ENCODE measurements at places on chromosomes 5 and 9. TPM values are rescaled to one million over a fixed set of nuclear protein-coding genes. Genes with fewer than 3 reads are reported as not detected.

The SPAAR gene
- total RNA-seq: not detected

The CNTRL gene
- total RNA-seq: 7.3 TPM

GRCh38 chr5:156587012-156587411, 260.0 kb downstream of the SGCD start:
- DNase-seq: no peak

- peak; percentile 84 for DNase-seq
Observed at GRCh38 chr5:144189800-144190429, 19.2 kb downstream of the KCTD16 start.

DNA sequence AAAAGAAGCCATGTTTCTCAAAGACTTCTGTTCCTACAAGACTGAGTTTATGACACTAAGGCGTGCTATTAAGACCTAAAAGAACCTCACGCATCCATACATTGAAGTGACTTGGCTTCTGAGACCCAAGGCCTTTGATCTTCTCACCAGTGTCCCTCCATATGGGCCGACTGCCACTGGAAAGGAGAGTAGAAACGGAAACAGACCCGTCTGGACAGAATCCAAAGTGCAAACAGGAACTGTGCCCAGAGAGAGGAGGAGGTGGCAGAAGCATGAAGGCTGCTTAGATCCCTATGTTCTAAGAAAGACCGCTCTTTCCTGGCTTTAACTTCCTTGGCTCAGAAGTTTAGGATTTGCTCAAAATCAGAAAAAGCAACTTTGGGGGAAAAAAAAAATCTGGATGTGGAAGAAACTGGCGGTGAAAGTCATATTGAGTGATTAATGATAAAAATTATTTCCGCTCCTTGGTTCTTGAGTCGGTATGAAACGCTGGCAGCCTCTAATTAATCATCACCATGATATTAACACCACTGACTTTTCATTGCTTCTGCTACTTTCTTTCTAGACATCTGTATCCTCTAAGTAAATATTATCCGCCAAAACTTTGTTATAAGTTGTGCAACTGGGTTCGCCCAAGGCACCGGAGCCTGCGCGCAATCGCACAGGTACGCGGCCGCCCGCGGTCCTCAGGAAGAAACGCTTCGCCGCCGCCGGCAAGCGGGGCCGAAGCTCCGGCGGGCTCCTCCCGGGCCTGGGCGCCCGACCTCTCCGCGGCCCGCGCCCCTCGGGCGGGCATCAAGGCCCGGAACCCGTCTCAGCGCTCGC, 726 bp downstream of the DAP start:
- peak; percentile 81 for DNase-seq
